ENCODE measurements at places on chromosomes 3 and 15. TPM values are rescaled to one million over a fixed set of nuclear protein-coding genes. Genes with fewer than 3 reads are reported as not detected.

Gene ECE2
- total RNA-seq, result not detected

Gene MGLL
- 306 TPM for total RNA-seq

Gene CKMT1B
- 190 TPM for total RNA-seq

Gene THPO
- not detected for total RNA-seq

Gene MAGEL2
- total RNA-seq, result 0.80 TPM

Gene FEZF2
- not detected for total RNA-seq

Gene ALPK3
- 1.1 TPM for total RNA-seq

Gene TMEM202
- total RNA-seq, result not detected

Gene TXNRD3
- total RNA-seq, result 2.0 TPM

Gene TAGLN3
- not detected for total RNA-seq

Gene PRKCD
- total RNA-seq, result 53.7 TPM

Gene CLDND1
- total RNA-seq, result 105 TPM

Gene DPPA4
- not detected for total RNA-seq

Gene SLC2A2
- total RNA-seq, result not detected

DNA sequence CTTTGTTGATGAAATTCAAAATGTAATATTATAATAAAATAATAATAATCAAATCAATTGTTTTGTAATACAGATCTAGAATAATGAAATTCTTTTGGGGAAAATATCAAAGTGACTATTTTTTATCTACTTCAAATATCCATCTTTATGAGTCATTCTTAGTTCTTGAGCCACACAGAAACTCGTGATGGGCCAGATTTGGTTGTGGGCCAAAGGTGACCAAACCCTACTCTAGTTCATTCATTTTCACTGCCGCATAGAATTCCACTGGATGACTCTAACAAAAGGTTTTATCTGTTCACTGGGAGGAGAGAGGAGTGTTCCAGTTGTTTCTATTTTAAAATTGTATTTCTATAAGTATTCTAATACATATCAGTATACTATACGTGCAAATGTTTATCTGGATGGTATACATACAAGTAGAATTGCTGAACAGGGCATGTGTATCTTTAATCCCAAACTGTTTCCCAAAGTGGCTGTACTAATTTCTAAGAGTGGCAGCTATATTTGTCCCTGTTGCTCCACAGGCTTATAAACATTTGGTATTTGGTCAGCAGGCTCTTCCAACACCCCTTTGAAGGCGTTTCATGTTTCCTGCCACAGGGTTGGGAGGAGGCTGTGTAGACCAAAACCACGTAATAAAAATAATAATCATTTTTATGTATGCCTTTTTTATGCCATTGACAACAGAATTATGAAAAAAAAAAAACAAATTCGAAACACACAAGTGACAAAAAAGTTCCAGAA is 7.3 kb upstream of the RTP3 start:
- H3K36me3 ChIP-seq, result no peaks in the 10 kb centered on the region
- H3K4me3 ChIP-seq, result no peak overlapping the region
- H3K27ac ChIP-seq, result no peak overlapping the region

- H3K4me1 ChIP-seq, result peaks cover 15% of the 10 kb centered on the region
- no peak overlapping the region for H3K4me3 ChIP-seq
- no peak for DNase-seq
- H3K27ac ChIP-seq, result no peak overlapping the region
- H3K36me3 ChIP-seq, result no peaks in the 10 kb centered on the region
These were observed 477.7 kb downstream of the ZIC1 start for GRCh38 chr3:147886879-147887278.

- no peaks in the 10 kb centered on the region for H3K27me3 ChIP-seq
- peak within 1 kb of the TSS; percentile 56 for H3K4me3 ChIP-seq
- H3K4me1 ChIP-seq, result peaks cover 29% of the 10 kb centered on the region
- peak; percentile 64 for DNase-seq
- peak within 1 kb of the TSS; percentile 92 for H3K27ac ChIP-seq
These were observed at the start of gene FES for GRCh38 chr15:90883976-90884718. FES (plus strand) TSS chr15:90884504; CDS start chr15:90885046, 542 bp downstream.

DNA sequence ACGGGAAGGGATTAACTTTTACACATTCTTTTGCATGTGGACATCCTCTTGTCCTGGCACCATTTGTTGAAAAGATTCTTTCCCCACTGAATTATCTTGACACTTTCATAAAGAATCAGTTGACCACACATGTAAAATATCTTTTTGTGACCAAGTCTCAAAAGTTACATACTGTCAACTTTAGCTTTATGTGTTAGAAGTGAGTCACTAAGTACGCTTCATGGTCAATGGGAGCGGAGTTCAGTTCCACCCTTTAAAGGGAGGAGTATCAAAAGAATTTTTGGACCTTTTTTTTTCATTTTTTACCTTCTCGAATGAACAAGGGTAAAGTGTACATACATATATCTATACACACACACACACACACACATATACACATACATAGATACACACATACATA is 35.4 kb downstream of the MAPK6 start:
- H3K27ac ChIP-seq, result no peak overlapping the region
- H3K4me3 ChIP-seq, result no peak overlapping the region
- H3K36me3 ChIP-seq, result no peaks in the 10 kb centered on the region
- DNase-seq, result no peak

DNA sequence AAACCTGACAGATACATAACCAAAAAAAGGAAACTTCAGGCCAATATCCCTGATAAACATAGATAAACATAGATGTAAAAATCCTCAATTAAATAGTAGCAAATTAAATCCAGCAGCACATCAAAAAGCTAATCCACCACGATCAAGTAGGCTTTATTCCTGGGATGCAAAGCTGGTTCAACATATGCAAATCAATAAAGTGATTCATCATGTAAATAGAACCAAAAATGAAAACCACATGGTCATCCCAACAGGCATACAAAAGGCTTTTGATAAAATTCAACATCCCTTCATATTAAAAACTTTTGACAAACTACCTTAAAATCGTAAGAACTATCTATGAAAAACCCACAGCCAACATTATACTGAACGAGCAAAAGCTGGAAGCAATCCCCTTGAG is 882.2 kb downstream of the NTRK3 start:
- no peaks in the 10 kb centered on the region for H3K4me1 ChIP-seq
- H3K36me3 ChIP-seq, result no peaks in the 10 kb centered on the region
- H3K27ac ChIP-seq, result no peak overlapping the region

DNA sequence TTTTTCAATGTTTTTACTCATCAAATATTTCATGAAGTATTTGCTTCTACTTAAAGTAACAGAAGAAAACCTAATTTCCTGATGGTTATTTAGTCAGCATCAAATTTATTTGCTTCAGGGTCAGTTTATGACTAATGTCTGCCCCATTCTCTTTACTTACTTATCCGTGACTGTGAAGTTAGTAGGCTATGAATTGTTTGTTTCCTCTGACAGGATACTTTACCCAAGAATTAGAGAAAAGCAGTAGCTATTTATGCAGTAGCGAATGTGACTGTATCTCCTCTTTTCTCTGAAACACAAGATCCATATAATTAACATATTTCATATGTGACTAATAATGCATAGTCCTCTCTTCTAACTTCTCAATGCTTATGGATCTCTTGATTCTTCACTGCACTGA is 329.9 kb upstream of the ROBO1 start:
- no peaks in the 10 kb centered on the region for H3K36me3 ChIP-seq
- no peak overlapping the region for H3K27ac ChIP-seq
- H3K4me3 ChIP-seq, result no peak overlapping the region
- H3K27me3 ChIP-seq, result no peaks in the 10 kb centered on the region
- no peaks in the 10 kb centered on the region for H3K4me1 ChIP-seq
- DNase-seq, result no peak

DNA sequence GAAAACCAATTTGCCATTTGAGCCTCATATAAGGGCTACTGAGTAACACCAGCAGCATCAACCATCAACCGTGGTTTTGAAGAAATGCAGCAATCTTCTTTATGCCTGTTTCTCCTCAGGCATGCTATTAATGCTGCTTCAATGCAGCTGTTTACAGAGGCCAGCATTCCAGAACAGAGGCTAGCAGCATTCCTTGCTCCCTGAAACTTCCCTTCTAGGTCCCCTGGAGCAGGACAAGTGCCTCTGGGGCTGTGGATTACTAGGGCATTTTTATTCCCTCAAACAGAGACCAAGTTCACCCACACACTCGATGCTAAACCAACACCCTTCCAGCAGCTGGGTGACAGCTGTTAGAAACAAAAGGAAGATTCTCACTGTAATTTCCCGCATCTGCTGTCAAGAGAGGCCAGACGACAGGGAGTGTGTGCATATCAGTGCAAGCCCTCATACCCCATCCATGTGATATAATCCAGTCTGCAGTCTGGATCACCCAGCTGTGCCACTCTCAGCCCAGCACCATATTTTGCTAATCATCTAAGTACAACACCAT is 57.5 kb downstream of the HOMER2 start:
- no peaks in the 10 kb centered on the region for H3K36me3 ChIP-seq
- DNase-seq, result no peak
- peaks cover 3% of the 10 kb centered on the region for H3K4me1 ChIP-seq
- no peak overlapping the region for H3K27ac ChIP-seq
- no peak overlapping the region for H3K4me3 ChIP-seq
- no peaks in the 10 kb centered on the region for H3K27me3 ChIP-seq

DNA sequence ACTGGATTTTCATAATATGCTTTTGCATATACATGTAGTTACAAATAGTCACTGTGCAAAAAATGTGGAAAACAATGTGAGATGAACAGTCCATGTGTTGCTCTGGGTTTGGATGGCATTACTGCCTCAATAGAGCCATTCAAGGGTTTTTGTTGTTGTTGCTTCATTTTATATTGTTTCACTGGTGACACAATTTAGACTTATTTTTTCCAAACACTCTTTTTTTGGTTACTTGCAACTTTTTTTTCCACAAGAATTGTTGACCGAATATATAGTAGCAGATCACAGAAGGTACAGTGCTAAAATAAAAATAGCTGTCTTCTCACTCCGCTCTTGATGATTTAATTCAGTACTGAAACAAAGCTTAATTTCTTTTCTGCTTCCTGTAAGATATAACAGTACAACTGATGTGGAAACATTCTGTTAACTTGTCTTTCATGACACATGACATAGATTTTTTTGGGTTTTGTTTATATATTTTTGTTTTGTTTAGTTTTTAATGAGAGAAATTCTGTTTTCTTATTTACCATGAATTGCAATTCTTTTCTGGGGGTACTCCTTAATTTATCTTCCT is 618.6 kb downstream of the NAALADL2 start:
- no peaks in the 10 kb centered on the region for H3K4me1 ChIP-seq
- no peaks in the 10 kb centered on the region for H3K36me3 ChIP-seq
- H3K27me3 ChIP-seq, result no peaks in the 10 kb centered on the region
- H3K4me3 ChIP-seq, result no peak overlapping the region
- no peak overlapping the region for H3K27ac ChIP-seq
- DNase-seq, result no peak

- no peaks in the 10 kb centered on the region for H3K27me3 ChIP-seq
- H3K36me3 ChIP-seq, result no peaks in the 10 kb centered on the region
- H3K27ac ChIP-seq, result peak overlapping the region; percentile 62
These were observed 61.0 kb downstream of the ATP8B4 start for GRCh38 chr15:50057905-50058639.

- no peak overlapping the region for H3K27ac ChIP-seq
- no peaks in the 10 kb centered on the region for H3K36me3 ChIP-seq
- H3K4me1 ChIP-seq, result no peaks in the 10 kb centered on the region
- DNase-seq, result no peak
- H3K27me3 ChIP-seq, result no peaks in the 10 kb centered on the region
These were observed 21.6 kb upstream of the RARRES1 start for GRCh38 chr3:158753854-158754253.

GRCh38 chr15:73710321-73710720 is 26.1 kb downstream of the CD276 start:
- DNase-seq, result no peak
- no peaks in the 10 kb centered on the region for H3K36me3 ChIP-seq
- no peaks in the 10 kb centered on the region for H3K4me1 ChIP-seq
- H3K4me3 ChIP-seq, result no peak overlapping the region

DNA sequence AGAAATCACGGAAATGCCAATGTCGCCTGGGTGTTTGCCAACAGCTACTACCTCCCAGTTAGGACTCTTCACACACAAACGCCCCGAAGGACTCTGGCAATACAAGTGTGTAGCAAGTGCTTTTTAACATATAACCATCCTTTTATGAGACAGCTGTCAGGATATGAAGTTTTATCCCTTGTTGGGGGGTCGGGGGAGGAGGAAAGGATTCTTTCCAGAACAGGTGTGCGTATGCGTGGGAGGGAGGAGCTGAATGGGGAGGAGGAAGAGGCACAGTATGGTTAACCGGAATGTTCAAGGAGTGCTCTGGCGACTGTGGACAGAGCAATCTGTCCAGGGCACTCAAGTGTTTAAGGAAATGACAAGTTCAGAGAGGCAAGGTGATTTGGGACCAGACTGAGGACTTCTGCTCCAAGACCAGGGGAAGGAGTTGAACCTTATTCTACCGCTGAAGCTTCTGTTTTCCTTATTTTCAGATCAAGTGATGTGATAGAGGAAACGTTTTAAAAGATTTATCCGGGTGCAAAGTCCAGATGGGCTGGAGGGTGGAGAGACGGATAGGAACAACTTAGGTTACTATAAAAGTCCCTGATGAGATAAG is 1.3 kb downstream of the TSPAN3 start:
- DNase-seq, result peak; percentile 69
- H3K27me3 ChIP-seq, result no peaks in the 10 kb centered on the region
- peak overlapping the region; percentile 47 for H3K4me3 ChIP-seq
- H3K27ac ChIP-seq, result peak overlapping the region; percentile 99
- H3K4me1 ChIP-seq, result peaks cover 13% of the 10 kb centered on the region
- H3K36me3 ChIP-seq, result no peaks in the 10 kb centered on the region

GRCh38 chr3:141561426-141562034 is 74.7 kb downstream of the RASA2 start:
- H3K4me1 ChIP-seq, result peaks cover 21% of the 10 kb centered on the region
- H3K36me3 ChIP-seq, result no peaks in the 10 kb centered on the region
- no peak overlapping the region for H3K27ac ChIP-seq
- DNase-seq, result peak; percentile 11
- H3K27me3 ChIP-seq, result no peaks in the 10 kb centered on the region

- H3K4me1 ChIP-seq, result no peaks in the 10 kb centered on the region
- no peaks in the 10 kb centered on the region for H3K36me3 ChIP-seq
- no peak overlapping the region for H3K4me3 ChIP-seq
- no peak overlapping the region for H3K27ac ChIP-seq
- H3K27me3 ChIP-seq, result no peaks in the 10 kb centered on the region
- DNase-seq, result no peak
These were observed 120.4 kb upstream of the IQSEC1 start for GRCh38 chr3:13193320-13194284.
